ENCODE measurements at places on chromosomes 4 and X.

- peak; percentile 25 for DNase-seq
Observed at GRCh38 chr4:137823007-137823406, 290.7 kb upstream of the PCDH18 start.

DNA sequence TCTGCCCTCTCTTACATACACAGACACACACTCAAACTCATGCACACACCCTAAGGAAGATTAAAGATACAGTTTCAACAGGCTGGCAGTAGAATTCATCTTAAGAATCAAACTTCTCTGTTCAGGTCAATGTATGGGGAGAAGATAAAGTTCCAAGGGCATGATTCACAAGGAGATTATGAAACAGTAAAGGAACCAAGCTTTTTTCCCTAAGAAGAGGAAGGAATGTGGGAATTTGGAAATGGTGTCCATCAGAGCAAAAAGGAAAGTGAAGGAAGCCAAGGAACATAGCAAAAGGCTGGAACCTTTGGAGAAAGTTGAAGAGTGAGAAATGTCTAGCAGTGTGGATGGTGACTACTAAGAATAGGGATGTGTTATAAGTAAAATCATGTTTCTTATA, 191.0 kb upstream of the NPY2R start:
- DNase-seq: peak; percentile 25

DNA sequence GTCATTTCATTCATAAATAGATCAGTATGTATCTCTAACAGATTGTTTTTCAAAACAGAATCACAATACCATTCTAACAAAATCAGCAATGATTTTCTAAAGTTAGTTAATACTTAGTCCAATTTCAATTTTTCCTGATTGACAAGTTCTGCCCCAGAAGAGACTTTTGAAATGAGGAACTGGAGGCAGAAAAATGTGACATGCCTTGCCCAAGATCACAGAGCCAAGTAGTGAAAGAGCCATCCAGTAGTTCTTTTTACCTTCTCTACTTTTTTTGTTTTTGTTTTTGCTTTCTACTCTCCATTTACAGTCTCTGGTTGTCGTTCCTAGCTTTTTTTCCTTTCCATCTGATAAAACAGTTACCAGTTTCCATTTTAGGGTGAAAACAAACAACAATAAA, 129.3 kb upstream of the TMEM164 start:
- no peak for DNase-seq

GRCh38 chrX:66045894-66046293, 6.0 kb upstream of the VSIG4 start:
- no peak for DNase-seq

GRCh38 chrX:138709886-138710791, 1.4 kb downstream of the FGF13 start:
- DNase-seq: peak; percentile 0

DNA sequence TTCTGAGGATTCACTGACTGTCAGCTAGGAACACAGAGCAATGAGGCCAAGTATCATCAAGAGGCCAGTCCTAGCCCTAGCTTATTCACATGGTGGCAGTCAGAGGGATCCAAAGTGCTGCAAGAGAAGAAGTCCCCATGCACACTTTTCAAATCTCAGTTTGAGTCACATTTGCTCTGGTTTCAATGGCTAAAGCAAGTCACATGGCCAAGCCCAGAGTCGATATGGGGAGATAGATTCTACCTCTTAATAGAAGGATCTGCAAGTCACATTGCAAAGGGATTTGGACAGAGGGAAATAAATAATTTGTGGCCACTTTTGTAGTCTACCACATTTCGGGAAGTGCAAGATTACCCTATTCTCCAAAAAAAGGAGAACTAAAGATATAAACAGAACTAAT, 3.7 kb upstream of the LCORL start:
- no peak for DNase-seq

DNA sequence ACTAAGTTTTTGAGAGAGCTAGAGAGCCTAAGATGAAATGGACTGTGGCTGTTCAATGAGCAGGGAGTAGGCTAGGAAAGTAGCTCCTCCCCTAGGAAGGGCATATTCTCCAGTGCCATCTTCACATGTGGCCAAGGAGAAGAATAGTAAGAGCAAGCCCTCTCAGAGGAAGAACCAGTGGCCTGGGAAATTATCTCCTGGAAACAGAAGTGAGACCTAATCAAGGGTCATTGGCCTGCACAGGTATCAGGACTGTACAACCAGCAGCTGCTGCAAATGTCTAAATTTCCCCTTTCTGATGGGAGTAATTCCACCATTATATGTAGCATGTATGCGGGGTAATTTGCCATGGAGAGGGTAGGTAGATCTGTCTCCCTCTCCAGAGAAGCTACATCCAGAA, 334.8 kb upstream of the RASGEF1B start:
- no peak for DNase-seq

DNA sequence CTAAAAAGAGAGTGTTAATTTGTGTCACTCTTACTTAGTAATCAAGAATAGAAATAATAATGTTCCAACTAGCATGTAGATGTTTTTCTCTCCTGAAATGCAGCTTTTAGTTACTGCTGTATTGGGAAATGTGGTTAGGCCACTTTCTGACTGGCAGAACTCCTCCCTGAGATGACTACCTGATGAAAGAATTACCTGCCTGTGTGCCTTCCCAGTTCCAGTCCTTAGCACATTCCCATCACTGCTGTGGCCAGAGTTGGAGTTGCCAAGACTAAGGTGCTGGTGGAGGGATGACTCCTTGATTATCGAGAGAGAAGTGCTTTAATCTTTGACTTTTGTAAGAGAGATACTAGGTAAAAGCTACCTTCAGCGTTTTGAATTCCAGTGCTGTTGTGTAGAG, 9.5 kb downstream of the GAB1 start:
- no peak for DNase-seq

DNA sequence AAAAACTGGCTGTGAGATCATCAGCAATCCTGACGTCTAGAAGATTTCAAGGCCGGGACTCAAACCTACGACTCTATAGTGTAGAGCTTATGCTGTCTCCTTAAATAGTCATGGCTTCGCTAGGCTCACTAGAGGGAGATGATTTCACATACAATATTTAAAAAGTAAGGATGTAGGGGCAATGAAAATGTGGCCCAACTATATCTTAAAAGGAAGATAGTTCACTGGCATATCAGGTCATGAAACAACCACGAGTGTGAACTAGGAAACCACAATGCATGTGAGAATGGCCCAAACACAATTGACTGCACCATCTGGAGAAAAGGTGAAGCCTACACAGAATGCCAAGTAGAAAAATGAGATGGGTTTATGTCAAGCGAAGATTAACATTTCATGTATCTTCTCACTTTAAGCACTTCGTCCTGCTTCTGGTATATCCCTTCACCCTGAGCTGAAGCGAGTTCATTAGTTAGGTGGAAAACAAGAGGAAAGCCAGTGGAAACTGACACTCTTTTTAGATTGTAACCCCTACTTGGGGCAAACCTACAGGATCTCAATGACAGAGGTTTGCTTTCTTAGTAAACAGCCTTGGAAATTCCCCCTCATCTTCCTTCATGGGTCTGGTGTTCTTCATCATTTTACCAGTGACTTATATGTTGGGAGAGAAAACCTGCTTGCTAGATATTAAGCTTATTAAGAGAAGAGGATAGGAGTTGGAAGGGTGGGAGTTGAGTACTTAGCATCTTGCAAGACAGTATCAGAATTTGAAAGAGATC, 17.4 kb downstream of the FAM9C start:
- DNase-seq: no peak

- DNase-seq: no peak
Observed at GRCh38 chrX:78540171-78540570, 119.0 kb downstream of the RTL3 start.

DNA sequence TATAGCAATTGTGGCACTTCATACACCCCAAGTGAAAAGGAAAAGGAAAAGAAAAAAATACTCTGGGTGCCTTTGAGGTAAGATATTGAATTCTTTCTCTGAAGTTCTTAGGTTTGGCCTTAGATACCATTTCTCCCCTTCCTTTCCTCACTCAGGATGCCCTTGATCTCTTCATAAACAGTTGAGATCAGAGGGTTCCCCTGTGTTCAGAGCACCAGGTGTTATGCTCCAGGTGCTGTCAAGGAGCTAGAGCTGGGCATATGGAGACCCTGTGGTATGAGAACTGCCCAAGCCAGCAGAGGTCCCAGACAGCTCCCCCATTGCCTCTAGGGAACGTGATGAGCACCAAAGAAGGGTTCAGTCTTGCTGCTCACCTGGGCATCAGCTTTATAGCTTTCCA, 17.1 kb upstream of the CD40LG start:
- no peak for DNase-seq

GRCh38 chr4:38673130-38673978, 9.4 kb downstream of the KLF3 start:
- no peak for DNase-seq

- DNase-seq: no peak
Observed at GRCh38 chr4:182765987-182766856, 151.0 kb downstream of the DCTD start.

DNA sequence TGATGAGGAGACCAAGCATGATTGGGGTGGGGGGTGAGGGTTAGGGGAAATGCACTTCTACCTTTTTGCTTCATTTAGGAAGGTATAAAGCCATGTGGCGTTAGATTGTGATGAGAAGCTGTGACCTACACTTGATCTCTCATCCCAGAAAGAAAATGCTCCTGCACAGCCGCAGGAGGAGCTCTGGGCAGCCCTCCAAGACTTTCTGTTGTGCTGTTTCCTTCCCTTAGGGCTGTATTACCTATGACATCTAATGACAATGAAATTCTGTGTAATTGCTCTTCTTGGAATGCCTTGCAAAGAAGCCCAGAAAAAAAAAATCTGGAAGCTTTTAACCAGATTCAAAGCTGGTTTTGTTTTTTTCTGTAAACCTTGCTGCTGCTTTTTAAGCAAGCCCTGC, 13.4 kb downstream of the PRPS2 start:
- DNase-seq: no peak

DNA sequence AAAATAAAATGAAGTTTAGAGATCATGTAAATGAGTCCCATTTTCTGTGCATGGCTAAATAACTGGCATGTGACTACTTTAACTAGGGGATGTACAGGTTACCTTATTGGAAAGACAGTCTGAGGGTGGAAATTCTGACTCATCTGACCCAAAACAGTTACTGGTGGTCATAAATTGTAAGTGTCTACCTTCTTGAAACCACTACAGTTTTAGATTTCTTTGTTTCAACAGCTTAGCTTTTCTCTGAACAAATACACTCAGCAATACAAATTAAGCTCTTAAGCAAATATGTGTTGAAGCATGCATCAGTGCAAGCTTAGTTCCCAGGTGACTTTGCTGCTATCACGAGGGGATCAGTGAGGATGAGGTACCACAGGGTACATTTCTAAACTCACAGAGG, 60.7 kb upstream of the PGM2 start:
- no peak for DNase-seq

DNA sequence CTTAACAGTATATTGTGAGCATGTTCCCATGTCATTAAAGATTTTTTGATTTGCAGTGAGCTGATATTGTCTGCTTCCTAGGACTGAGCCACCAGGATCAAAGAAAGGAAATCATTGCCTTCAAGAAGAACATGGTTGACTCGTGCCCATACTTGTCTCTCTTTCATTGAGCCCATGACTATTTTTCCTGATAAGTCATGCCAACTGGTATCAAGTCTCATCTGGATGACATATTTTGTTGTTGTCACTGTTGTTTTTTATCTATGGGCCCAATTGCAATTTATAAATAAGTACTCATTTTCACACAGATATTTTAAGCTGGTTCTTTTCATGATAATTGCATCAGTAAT, 10.2 kb upstream of the RHOH start:
- DNase-seq: no peak
